HS-27A (cell line): ENCODE measurements at places on chromosomes 7 and 10.

DNA sequence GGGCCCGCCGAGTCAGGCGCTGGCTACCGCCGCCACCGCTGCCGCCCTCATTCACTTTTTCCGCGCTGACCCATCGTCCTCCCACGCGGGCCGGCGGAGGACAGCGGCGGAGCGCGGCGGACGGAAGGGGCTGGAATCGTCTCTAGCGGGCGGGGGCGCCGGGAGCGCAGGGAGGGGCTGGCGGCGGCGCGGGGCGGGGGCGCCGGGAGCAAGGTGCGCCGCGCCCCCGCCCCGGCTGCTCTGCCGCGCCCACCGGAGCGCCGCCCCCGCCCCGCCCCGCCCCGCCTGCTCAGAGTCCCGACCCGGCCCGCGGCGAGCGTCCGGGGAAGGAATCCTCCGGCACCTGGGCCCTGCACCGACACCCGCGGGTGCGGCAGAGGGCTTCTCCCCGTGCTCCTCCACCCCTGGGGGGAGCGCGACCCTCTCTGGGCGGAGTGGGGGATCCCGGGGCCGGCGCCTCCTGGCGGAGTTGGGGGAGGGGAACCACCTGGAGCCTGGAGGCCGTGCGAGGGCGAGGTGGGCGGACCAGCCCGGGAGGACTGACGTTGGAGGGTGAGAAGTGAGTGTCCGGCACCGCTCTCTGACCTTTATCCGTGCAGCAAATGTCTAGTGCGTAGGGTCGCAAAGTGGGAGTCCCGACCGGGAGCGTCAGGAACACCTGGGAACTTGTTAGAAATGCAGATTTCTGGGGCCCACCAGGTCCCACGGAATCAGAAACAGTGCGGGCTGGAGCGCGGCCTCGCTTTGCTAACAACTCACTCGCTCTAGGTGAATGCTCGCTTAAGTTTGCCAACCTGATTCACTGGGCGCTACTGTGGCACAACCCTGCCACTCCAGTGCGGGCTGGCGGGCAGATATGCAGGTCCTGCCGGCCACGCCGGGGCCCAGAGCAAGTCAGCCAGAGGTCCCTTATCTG is at the start of gene COBL:
COBL (minus strand) TSS at position 144 of the 916 bp plus-strand sequence. CDS start 176 bp downstream, outside the sequence.
- DNase-seq = no peak

GRCh38 chr10:124349231-124349995 is 69.3 kb downstream of the OAT start:
- no peak for DNase-seq

DNA sequence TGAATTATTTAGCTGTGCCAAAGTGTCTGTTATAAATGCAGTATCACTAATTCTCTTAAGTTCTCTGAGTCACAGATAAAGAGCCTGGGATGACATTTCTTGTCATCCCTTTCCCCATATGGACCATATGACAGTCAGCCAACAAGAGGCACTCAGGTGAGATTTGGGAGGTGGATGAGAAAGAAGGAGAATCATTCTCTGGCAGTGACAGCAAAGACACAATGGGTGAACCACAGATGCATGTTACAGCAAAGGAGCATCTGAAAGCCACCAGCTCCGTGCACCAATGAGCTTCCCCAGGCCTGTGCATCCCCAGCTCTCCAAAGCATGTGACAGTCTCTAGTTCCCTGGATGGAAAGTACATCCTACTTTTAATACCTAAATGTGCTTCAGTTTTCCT is 10.8 kb downstream of the GIMAP6 start:
- no peak for DNase-seq

- DNase-seq = no peak
These were observed 541 bp downstream of the ELMO1 start for GRCh38 chr7:37448011-37448635.
